Hypothalamus (tissue), 51 donors: ENCODE measurements at places on chromosomes 16 and 17.

GRCh38 chr17:32268734-32269288 lies 3.2 kb downstream of the RHBDL3 start:
- DNase-seq, result no peak

GRCh38 chr16:48622456-48623303 lies 12.7 kb upstream of the N4BP1 start:
- no peak for DNase-seq

DNA sequence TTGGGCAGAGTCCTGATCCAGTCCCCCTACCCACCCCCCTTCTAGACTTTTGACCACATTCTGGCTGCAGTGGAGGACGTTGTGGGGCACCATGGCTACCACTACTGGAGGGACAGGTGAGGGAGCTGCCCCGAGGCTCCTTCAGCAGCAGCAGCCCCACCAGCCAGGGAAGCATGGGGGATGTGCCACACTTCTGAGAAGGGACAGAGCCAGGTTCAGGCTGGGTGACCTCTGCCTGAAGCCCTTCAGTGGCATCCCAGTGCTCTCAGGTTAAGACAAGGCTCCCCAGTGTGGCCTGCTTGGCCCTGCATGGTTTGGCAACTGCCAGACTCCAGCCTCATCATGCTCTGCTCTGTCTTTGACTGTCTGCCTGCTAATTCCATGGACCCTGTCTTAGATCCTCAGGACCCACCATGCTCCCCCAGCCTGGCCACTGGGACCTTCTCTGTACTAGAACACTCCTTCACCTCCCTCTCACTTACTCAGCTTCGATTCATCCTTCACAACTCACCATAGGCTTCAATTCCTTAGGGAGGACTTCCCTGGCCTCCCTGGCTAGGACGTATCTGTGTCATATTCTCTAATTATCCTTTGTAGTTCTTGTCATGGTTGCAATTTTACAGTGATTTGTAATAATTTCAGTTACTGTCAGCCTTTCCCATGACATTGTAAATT lies 8.8 kb downstream of the SLC9A5 start:
- DNase-seq, result no peak

DNA sequence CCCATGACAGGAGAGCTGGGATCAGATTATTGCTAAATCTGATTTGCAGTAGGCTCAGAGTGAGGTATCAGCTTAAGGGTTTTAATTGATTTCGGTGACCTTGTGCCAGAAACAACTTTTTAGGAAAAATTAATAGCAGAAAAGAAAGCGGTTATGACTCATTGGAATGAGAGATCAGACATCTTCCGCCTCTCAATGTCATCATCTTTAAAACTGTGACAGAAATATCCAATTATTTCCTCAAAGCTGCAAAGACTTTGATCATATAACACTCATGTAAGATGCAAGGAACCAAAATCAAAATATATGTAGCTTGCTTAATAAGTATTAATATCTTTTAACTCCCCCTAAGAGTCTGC lies 190.1 kb upstream of the FOXF1 start:
- no peak for DNase-seq

- DNase-seq, result no peak
Observed at GRCh38 chr16:14334366-14335080, 263.4 kb downstream of the MRTFB start.
